ENCODE measurements at places on chromosomes 4 and X.

- no peak for DNase-seq
Measured at GRCh38 chrX:22296871-22297270, 24.2 kb downstream of the CBLL2 start.

DNA sequence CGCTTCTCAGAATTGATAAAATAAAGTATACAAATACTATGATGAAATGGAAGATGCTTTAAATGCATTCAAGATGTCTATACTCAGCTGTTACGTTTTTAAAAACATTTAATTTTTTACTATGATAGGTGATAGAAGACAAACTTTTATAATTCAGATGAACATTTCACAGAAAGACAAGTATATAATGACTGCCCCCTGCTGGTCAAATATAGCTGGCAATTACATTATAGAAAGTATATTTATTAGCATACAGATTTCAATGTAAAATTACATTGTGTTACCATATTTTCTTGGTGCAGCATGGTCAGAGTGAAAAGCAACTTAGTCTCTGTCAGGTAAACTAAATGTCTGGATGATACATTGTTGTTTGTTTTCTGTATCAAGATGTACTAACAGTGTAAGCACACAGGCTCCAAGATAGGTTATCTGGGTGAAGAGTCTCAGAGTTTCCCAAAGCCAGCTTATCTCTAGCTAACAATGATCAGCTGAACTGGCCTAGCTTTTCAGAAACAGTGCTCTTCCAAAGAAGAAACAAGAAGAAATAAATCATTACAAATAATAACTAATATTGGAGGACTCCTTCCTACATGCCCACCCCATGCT lies 54.1 kb downstream of the SRPX start:
- DNase-seq = no peak

DNA sequence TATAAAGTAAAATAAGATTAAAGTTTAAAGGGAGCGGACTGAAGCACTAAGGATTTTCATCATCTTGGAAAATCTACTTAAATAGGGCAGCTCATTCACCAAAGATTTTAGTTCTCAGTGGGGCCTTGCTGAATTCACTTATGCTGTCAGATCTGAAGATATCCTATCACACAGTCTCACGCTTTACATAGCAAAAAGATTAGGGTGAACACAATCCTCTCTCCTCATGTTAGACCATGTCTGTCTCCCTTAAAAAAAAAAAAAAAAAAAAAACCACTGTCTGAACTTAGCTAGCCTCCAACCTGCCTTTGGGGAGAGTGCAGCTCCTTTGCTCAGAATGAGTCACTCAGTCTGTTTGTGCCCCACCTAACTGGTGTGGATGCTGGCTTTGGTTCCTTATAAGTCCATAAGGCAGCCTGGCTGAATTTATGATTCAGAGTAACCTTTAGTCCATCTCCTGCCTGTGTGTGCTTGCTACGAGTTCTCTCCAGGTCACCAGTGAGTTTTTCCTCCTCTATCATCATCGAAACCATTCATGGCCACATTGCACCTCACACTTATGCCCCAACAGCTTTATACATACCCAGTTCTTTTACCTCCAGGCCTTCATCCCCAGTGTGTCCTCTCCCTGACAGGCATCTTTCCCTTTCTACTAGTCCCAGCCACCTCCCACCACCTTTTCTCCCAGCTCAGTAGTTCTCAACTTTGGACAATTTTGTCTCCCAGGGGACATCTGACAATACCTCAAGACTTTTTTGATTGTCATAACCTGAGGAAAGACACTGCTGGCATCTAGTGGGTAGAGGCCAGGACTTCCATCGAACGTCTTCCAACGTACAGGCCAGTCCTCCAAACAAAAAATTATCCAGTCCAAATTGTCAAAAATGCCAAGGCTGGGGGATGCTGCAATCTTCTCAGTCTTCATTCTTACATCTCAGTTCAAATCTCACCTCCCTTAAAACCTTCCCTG lies 220.7 kb upstream of the EMCN start:
- DNase-seq = no peak

DNA sequence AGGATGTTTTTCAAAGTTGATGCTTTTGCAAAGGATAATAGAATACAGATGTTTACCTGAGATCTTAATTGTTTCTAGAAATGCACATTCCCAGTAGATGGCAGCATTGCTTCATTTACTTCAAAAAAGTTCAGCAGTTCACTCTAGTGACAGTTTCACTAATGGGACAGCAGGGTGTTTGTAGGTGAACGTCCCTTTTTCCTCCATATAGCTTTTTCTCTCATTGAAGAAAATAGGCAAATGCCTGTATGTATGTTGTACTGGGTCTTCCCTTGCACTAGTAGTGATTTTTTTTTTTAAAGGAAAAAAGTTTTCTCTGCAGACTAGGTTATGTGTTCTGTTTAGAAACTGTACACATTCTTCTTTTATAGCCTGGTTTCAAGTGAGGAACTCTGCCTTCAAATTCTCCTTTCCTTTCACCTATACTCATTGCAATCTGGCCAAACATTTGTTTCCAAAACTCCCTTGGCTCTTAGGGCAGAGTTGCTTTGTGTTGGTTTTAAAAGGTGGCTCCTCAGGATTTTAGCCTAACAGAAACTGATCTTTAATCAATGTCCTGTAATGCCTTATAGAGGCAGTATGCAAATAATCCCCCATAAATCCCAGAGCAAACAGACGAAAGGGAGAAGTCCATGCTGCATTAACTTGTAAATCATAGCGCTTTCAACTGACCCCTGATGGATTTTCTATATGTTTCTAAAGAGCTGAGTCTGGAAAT lies 86.3 kb downstream of the EGF start:
- DNase-seq = peak; percentile 28

DNA sequence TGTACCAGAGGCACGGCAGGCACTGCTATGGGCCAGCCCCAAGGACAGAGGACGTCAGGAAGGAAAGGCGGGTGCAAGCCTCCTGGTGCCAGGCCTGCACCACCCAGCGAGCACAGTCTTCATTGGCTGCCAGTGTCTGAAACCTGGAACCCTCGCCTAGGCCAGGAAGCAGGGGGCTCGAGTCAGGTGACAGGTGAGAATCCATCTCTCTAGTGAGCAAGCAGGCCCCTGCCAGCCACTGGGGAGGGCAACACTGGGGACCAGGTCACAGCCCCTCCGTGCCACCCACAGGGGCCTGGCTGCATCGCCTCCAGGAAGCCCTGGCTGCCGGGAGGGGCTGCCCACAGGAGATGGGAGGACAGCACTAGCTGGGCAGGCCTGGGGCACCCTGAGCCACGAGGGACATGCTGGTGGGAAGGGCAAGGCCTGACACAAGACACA lies 6.9 kb upstream of the HAUS3 start:
- peak; percentile 18 for DNase-seq

DNA sequence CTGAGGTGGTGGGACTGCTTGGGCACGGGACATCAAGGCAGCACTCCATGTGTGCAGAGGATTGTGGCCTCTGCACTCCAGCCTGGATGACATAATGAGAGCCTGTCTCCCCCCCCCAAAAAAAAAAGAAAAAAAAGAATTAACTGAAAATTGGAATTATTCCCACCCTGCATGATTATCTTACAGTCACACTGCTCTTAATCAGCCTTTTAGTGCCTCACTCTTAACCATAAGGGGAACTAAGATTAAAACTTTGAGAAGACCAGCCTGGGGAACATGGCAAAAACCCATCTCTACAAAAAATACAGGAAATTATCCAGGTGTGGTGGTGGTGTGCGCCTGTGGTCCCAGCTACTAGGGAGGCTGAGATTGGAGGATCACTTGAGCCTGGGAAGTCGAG lies 94.6 kb downstream of the UBE2K start:
- DNase-seq = no peak

GRCh38 chr4:119099227-119099810 lies 36.3 kb upstream of the MYOZ2 start:
- DNase-seq = no peak

- no peak for DNase-seq
Measured at GRCh38 chr4:75655562-75655961, 17.6 kb downstream of the G3BP2 start.

GRCh38 chrX:7503251-7503650 lies 339.7 kb upstream of the VCX start:
- no peak for DNase-seq

DNA sequence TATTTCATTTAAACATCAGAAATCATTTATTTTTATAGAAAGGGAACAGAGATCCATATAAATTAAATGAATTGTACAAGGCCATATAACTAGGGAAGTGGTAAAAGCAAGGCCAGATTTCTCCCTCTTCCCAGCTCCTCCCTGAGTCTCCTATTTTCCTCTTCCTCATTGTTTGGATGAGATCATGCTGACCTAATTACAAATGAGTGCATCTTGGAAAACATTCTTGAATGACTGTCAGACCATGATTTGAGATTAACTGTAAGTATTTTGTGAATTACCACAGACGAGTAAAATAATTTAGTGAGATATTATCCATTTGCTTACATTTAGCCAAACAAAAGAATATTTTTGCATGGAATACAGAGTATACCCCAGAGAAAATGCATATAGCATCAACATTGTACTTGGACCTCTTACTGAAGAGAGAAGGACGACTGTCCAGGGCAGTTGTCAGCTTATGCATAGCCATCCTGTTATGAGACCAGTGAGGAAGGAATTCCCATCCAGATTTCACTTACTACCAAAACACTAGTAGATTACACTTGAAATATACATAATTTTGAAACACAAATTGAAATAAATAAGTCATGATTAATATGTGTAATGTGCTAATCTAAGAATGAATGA lies 47.3 kb downstream of the SLAIN2 start:
- DNase-seq = no peak

DNA sequence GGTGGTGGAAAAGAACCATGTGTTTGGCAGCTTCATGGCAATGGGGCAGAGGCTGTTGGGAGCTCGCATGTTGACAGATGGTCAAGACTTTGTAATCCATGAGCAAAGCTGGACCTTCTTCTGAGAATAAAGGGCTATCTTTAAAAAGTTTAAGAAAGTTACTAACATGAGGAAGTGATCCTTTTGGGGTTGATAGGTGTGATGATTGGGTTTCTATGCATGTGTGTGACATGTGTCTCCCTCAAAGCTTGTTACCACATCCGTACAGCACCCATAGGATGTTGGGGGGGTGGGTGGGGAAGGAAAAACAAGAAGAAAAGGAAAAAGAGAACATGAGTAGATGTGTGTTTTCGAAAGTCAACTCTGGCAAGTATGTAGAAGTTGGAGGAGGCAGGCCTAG lies 123.0 kb upstream of the TLR3 start:
- no peak for DNase-seq

DNA sequence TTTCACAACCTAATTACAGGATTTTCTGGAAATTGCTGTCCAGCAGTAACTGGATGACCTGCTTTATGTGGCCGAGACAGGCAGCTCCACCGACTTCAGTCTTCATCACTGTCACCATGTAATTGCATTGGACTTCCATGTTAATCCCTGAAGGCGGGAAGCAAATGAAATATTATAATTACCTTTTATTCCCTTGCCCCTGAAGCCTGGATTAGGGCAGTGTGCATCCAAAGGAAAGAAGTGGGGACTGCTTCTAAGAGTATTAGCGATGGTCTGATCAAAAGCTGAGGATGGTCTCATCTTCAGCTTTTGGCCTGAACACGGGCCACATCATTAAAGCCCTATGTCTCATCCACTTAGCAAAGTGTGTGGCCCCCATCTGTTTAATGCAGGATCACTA lies 311.6 kb upstream of the GALNT7 start:
- DNase-seq = no peak

- no peak for DNase-seq
Measured at GRCh38 chr4:24975510-24975909, 55.2 kb downstream of the LGI2 start.

GRCh38 chr4:119894650-119895208 lies 171.9 kb downstream of the MAD2L1 start:
- DNase-seq = no peak

- DNase-seq = no peak
Measured at GRCh38 chr4:88225232-88226105, 58.9 kb downstream of the PPM1K start.

DNA sequence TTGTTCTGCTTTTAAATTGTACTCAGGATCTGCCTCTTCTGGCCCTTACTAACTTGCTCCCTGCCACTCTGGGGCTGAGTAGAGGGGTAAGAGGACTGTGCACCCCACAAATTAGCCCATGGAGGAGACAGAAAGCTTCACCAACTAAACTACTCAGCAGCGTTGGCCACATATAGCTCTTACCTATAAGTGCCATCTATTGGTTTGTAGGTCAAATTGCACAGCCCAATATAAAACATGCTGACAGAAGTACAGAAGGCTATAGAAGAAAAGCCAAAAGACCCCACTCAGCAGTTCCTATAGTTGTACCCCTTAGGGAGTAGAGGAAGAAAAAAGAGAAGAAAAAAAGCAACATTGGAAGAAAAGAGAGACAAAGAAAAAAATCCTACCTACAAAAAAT lies 341.2 kb upstream of the FMR1 start:
- DNase-seq = no peak

GRCh38 chr4:14337892-14338584 lies 664.2 kb upstream of the CPEB2 start:
- no peak for DNase-seq

GRCh38 chr4:186808630-186809018 lies 85.0 kb upstream of the FAT1 start:
- DNase-seq = no peak

GRCh38 chr4:11537846-11538245 lies 109.2 kb upstream of the HS3ST1 start:
- DNase-seq = no peak

GRCh38 chr4:158938220-158939044 lies 164.4 kb upstream of the RAPGEF2 start:
- no peak for DNase-seq

GRCh38 chrX:153643431-153644351 lies 3.3 kb upstream of the DUSP9 start:
- no peak for DNase-seq

GRCh38 chr4:38904090-38904666 lies 36.6 kb downstream of the FAM114A1 start:
- no peak for DNase-seq

DNA sequence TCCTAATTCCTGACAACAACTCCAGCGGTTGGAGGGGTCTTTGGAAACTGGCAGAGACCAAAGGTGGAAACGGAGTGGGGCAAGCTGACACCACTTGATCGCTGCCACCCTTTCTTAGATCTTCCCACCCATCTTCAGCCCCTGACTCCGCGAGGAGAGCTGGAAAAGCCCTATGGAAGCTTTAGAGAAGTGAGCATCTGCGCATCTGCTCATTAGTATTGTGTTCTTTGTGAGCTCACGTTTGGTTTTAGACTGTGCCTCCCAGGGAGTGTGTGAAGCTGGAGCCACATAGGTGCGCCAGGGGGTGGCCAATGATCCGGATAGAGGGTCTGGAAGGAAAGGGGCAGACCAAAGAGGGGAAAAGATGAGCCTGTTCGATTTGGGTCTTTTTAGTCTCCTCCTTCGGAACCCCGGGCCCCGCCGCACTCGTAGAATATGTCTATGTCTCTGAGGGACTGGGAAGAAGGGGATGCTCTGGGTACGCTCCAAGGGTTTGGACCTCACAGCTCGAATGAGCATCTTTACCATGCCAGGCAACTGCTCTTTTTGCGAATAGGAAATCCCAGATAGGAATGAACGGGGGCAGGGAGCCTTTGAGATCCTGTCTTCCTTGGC lies 578 bp upstream of the DKK2 start:
- DNase-seq = no peak

GRCh38 chr4:2222838-2223237 lies 19.1 kb downstream of the HAUS3 start:
- DNase-seq = no peak
